ENCODE measurements at places on chromosomes 4 and X. TPM values are rescaled to one million over a fixed set of nuclear protein-coding genes. Genes with fewer than 3 reads are reported as not detected.

DNA sequence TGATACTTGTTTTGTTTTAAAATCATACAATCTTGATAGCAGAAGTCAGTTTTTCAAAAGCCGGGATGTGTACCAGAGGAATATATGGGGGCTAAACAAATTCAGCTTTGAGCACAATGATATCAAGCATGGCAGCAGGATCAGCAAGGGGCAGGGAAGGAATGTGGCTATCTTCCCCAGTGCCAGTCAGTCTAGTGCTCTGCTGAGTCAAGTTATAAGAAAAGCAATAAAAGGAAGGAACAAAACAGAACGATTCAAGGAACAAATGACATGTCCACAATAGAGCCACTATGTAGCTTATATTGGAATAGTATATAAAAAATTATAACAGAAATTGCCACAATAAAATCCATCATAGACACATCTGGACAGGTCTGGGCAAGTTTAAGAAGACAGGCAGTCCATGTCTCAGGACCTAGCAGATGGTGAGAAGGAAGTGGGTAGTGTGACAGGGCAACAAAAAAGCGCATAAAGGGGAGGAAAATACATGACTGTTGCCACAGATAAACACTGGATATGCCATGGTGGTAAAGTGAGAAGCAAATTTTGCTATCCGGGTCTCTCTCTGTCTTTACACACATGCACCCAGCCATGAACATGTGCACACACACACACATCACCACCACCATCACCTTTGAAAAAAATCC, 518.2 kb upstream of the HTR2C start:
- H3K4me3 ChIP-seq: no peak overlapping the region
- no peak overlapping the region for H3K27ac ChIP-seq
- H3K27me3 ChIP-seq: no peaks in the 10 kb centered on the region
- H3K36me3 ChIP-seq: no peaks in the 10 kb centered on the region
- DNase-seq: no peak

The SYN1 gene
- total RNA-seq: 13.9 TPM

The CD38 gene
- total RNA-seq: 1.5 TPM

DNA sequence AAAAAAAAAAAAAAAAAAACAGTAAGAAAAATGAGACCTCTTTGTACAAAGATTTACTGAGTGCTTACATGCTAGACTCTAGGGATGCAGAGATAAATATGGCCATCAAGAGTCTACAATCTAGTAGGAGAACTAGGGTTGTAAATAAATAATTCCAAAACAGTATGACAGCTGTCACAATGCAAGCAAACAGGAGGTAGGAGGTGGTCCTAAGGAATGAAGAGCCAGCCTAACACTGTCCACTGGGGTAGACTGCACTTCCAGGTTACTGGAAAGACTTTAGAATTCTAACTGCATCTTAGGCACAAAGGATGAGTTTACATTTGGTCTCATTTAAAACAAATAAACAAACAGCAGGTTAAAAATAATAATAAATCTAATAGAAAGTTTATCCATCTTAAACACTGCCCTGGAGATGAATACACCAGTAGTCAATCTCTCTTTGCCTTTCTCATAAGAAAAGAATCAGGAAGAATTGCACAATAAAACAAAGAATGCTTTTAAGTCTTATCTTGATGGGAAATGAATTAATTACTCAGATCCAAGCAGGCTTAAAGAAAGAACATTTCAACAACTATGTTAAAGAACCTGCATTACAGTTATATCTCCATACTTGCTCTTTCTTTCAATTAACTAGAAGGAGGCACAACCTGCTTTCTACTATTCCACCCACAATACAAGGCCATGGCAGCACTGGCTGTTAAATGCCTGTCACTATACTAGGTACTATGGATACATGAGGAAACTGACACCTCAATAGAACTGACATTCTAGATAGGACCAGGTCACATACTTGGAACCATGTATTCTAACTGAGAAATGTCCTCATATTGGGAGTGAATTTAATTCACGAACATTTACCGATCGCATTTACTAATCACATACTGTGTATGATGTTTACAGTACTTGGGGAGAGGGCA, 12.7 kb downstream of the ADGRA3 start:
- DNase-seq: no peak
- no peaks in the 10 kb centered on the region for H3K27me3 ChIP-seq
- H3K4me3 ChIP-seq: no peak overlapping the region
